ENCODE measurements at places on chromosomes 2 and 18.

GRCh38 chr2:240811346-240812300 is 8.4 kb downstream of the KIF1A start:
- DNase-seq, result no peak

- no peak for DNase-seq
Measured at GRCh38 chr2:45343251-45344017, 267.6 kb downstream of the SRBD1 start.

- DNase-seq, result no peak
Measured at GRCh38 chr18:54140641-54141040, 83.8 kb downstream of the MBD2 start.

DNA sequence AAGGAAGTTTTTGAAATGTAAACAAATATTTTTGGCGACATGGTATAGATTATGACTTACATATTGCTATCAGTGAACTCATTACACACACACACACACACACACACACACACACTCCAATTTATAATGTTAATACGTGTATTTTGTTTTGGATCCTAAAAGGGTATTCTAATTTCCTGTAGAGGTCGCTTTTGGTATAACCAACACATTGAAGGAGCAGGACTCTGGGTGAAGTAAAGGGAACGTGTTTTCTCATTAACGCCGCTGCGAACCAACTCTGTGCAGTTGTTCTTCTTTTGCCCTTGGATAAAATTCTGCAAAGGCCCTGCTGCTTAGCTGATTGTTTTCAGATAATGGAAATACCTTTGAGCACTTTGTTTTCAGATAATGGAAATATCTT is 190.4 kb downstream of the PMAIP1 start:
- DNase-seq, result no peak

- DNase-seq, result no peak
Measured at GRCh38 chr18:58416704-58417683, 211.9 kb downstream of the ALPK2 start.

- no peak for DNase-seq
Measured at GRCh38 chr18:44681076-44681970, 635 bp downstream of the SETBP1 start.

DNA sequence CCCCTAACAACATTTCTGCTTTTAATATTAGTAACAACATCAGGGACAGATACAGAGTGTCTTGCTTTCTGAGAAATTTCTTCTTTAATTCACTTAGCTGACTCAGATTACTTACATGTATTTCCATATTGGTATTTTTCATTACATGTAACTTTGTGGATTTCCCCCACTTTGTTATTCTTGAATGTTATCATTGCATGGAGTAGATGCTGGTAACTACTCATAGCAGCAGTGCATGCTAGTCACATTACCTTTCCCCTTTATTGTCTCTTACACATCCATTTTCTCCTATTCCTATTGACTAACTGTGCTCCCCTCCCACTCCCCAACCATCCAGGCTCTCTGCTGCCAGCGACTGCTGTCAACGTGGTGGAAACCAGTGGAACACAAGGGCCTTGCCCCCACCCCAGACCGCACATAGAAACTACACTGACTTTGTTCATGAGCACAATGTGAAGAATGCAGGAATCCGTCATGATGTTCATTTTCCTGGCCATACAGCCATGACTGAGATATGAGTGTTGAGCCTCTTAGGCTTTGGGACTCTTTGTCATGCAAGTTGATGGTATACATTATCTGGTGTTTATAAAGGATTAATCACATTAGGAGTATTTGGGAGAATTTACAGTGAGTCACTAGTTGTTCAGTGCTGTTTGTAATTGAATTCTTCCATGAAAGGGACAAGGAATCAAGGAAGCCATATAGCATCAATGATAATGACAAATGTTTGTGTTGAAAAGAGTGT is 91.0 kb downstream of the EPB41L5 start:
- DNase-seq, result no peak

DNA sequence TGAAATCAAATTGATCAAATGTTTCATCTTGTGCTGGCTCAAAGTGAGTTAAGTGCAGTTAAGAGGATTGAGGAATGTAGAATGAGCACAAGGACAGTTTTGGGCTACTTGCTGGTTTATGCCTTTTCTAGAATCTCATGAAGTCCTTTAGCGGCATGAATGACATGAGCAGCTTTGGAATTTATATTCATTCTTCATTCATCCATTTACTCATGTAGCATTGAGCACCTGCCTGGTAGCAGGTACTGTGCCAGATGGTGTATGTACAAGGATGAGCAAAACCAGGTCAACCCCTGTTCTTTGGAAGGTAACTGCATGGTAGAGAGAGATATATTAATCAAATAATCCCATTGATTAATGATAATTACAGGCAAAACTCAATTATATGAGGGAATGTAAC is 1.2 kb downstream of the ICOS start:
- no peak for DNase-seq

- DNase-seq, result no peak
Measured at GRCh38 chr18:36580266-36580665, 248.5 kb downstream of the TPGS2 start.

DNA sequence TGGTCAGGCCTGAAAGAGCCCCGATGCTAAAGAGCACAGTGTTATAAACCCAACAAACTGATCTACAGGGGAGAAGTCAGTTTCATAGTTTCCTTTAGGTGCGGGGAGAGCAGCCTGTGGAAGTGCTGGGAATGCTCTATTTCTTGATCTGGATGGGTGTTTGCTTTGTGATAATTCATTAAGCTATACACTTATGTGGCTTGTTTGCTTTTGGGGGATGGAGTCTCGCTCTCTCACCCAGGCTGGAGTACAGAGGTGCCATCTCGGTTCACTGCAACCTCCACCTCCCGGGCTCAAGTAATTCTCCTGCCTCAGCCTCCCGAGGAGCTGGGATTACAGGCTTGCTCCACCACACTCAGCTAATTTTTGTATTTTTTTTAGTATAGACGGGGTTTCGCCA is 30.1 kb upstream of the CEP68 start:
- no peak for DNase-seq

DNA sequence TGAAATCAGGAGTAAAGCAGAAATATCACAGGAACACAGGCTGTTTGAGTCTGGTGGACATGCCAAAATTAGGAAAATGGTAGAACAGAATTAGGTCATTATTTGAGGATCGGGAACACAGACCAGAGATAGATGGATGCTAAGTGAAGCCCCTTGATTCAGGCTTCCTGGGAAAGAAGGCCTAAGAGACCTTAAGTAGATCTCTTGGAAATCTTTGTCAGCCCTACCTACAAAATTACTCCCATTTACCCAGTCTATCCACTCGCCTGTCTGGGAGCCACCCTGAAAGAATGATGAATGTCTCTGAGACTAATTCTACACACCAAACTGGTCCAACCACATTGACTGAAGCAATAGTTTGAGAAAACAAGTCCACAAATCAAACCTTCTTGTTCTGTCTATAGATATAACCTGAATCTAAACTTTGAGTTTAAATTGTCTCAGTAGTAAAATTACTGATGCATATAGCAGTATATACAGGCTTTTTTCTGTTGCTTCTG is 36.6 kb upstream of the TANK start:
- DNase-seq, result no peak

DNA sequence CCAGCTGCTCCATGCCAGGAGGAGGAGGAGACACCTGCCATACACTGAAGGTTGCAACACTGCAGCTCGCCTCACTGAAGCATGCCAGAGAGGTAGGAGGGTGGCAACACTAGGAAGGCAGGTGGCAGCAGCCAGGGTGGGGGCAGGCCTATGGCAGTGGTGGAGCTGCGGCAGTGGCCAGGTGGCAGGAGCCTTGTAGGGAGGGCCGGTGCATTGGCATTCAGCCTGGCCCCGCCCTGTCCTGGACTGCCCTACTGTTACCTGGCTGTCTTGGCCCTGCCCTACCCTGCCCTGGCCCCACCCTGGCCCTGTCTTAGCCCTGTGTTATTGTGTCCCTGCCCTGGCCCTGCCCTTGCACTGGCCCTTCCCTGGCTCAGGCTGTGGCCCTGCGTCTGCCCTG is 7.4 kb upstream of the ANKRD62 start:
- DNase-seq, result no peak

GRCh38 chr18:11981543-11982366 is 448 bp downstream of the IMPA2 start:
- DNase-seq, result peak; percentile 63

- no peak for DNase-seq
Measured at GRCh38 chr2:177660742-177661141, 268.2 kb downstream of the AGPS start.

GRCh38 chr2:239773228-239774141 is 251.7 kb downstream of the NDUFA10 start:
- DNase-seq, result no peak

GRCh38 chr2:167133614-167134013 is 245.3 kb downstream of the XIRP2 start:
- no peak for DNase-seq

DNA sequence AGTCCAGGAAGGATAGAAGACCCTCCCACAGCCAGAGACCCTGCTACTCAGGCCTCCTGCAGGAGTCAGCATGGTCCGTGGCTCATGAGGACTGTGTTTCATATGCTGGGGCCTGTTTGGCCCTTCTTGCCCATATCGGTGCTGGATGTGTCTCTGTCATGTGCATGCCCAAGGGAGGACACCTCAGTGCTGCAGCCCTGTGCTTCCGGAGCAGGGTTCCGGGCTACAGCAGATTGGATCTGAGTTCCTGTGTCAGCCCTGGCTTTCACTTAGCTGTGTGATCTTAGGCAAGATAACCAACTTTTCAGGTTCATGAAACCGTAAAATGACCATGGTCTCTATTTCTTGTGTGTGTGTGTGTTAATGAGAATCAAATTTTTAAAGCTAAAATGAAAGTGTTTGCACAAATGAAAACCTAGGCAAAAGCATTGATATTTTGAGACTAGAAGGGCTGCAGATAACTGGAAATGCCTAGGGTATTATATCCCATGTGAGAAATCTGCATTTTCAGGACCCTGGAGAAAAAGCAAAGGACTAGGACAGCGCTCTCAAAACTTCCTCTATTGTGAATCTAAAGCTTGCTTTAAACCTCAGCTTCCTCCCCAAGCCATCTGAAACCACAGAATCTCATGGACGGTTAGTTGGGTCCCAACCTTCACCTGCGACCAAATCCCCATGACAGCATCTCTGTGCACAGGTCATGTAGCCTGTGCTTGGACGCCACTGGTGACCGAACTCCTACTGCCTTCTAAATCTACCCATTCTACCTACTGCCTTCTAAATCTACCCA is 58.8 kb upstream of the CAPN13 start:
- no peak for DNase-seq

- no peak for DNase-seq
Measured at GRCh38 chr2:112646102-112646719, 472 bp downstream of the SLC20A1 start.

GRCh38 chr2:160614391-160614790 is 120.8 kb upstream of the RBMS1 start:
- no peak for DNase-seq

- no peak for DNase-seq
Measured at GRCh38 chr2:175169191-175169590, 1.2 kb upstream of the ATF2 start.

GRCh38 chr2:186201371-186201770 is 284.7 kb upstream of the ZC3H15 start:
- DNase-seq, result no peak

DNA sequence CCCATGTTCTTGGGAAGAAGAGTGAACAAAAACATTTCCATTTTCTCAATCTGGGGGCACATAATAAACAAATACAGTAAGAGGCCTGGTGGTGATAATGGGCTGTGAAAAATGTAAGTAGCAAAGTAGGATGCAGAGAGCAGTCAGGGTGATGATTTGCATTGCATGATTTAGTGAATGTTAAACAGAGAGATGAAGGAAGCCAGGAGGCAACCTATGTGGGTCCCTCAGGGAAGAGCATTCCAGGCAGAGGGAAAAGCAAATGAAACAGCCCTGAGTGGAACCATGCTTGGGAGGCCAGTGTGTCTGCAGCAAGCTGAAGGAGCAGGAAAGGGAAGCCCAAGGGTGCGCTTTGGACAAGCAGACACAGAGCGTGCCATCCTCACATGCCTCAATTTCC is 5.4 kb downstream of the VIT start:
- no peak for DNase-seq

GRCh38 chr2:240903191-240904060 is 2.7 kb upstream of the CROCC2 start:
- DNase-seq, result no peak

- no peak for DNase-seq
Measured at GRCh38 chr2:65024149-65024829, 31.9 kb upstream of the CEP68 start.

DNA sequence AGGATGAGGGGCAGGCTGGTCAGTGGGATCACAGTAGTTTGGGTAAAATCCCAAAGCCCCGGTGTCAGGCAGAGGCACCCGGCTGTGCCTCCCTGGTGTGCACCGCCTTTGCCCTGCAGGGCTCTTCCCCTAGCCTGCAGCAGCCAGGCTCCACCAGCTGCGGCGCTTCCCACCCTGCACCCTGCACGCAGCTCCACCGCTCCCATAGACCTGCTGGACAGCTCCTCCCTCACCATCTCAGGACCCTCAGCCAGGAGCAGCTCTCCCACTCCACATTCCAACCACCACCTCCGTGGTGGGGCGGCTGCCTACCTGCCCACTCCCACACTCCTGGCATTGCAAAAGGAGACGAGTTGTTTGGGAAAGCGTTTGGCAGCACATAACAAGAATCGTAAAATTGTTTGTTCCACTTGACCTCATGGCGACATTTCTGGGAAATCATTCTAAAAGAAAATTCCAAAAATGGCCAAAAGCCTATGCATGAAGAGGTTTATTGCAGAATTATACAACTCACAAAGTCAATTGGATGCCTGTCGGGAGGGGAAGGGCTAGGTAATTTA is 287.4 kb upstream of the HDAC4 start:
- peak; percentile 21 for DNase-seq

DNA sequence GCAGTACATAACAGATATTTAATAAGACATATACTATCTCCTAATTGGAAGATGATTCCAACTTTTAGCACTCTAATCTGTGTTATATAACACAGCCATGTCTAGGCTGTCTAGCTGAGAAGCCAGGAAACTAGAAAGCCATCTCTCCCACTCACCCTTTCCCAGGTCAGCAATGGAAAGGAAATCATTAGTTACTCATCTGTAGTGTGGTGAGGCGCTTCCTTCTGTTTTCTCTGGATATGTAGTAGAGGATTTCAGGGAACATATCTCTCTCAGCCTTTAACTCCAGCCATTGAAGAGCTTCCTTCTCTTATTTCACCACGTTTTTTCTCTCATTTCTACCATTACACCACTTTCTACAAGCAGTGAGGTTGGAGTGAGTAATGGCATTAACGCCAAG is 19.4 kb downstream of the RBBP8 start:
- DNase-seq, result no peak

GRCh38 chr2:142961202-142961601 is 83.7 kb downstream of the KYNU start:
- no peak for DNase-seq

DNA sequence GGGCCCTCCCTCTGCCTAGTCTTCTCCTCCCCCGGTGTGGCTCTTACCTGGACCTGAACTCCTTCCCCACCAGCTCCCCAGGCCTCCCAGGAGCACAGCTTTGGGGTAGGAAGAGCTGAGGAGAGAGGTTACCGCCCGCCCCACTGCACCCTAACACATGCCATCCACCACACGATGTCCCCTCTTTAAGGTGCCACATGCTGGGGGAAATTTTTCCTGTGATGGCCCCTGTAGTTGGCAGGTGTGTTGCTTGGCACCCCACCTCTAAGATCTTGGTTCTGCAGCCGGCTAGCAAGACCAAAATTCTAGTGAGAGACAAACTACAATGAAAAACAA is 6.9 kb upstream of the TEX261 start:
- DNase-seq, result no peak

All from nephron progenitor cell (in vitro differentiated cells).